ENCODE measurements at places on chromosomes 1 and 21.
A peak's percentile ranks its signal among the peaks of the same experiment; 100 is the strongest.

DNA sequence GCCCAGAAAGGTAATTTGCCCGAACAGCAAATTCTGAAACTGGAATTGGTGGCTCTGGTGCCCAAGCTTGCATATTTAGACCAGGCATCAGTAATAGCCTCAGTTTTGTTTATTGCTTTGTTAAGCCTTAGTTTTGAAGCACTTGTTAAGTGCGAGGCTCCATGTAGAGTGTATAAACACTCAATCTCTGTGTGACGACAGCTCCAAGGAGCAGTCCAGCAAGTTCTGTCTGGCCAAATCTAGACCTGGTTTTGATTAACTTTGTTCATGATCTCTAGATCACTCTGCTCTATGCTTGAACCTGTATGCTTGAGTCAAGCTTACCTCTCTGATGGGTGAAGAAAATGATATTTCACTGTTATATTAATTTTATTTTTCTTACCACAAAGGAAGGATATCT is 37.4 kb downstream of the DOP1B start:
- no peak for DNase-seq

DNA sequence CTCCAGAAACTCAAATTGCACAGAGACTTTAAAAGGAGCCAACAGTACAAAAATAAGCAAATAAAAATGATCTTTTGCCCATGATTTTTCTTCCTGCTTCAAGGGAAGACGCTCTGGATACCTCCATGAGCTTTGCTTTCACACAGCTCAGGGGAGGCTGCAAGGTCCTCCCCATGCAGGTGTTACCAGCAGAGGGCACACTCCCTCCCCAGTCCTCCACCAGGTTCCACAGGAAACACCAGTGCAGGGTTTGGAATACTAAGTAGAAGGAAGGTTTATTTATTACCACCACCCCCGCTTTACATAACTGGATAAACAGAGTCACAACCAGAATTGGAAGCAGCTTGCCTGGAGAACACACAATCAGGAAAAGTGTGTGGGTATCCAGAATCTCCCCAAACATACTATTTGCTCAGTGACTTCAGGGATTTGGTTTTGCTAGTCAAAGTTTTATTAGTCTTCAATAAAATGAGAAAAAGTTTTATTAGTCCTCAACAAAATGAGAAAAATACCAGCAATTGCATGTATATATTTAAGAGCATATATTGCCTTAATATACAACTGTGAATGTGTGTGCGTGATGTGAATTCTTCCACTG is 37.3 kb downstream of the HSD3B1 start:
- no peak for DNase-seq

GRCh38 chr21:29645666-29646553 is 293.9 kb downstream of the GRIK1 start:
- no peak for DNase-seq

- peak; percentile 30 for DNase-seq
These were observed 41.3 kb downstream of the PIK3C2B start for GRCh38 chr1:204453141-204453772.

DNA sequence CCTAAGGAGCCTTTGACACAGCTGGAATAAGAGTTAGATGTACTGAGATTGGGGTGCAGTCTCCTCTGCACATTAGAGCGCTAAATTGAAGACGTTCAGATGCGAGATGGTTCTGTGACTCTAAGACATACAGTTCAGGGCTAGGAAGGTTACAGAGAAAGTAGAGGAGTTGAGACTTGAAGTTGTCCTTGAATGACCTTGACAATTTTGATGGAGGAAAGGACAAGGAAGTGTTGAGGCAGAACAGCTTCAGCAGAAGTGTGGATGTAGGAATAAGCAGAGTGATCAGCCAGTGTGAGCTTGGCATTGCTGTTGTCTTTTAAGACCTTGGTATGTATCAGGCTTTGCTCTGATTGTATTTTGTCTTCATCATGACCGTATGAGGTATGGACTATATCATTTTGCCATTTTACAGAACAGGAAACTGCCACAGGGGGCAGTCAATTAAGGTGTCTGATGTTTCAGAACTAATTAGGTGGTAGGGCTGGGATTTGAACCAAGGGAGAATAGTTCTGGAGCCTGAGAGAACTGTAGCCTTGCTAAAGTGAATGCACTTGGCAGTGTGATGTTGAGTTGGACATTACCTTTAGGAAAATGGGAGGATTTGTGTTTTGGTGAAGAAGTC is 9.2 kb downstream of the TTF2 start:
- no peak for DNase-seq

- no peak for DNase-seq
These were observed 119.0 kb downstream of the HIVEP3 start for GRCh38 chr1:41799723-41800122.

DNA sequence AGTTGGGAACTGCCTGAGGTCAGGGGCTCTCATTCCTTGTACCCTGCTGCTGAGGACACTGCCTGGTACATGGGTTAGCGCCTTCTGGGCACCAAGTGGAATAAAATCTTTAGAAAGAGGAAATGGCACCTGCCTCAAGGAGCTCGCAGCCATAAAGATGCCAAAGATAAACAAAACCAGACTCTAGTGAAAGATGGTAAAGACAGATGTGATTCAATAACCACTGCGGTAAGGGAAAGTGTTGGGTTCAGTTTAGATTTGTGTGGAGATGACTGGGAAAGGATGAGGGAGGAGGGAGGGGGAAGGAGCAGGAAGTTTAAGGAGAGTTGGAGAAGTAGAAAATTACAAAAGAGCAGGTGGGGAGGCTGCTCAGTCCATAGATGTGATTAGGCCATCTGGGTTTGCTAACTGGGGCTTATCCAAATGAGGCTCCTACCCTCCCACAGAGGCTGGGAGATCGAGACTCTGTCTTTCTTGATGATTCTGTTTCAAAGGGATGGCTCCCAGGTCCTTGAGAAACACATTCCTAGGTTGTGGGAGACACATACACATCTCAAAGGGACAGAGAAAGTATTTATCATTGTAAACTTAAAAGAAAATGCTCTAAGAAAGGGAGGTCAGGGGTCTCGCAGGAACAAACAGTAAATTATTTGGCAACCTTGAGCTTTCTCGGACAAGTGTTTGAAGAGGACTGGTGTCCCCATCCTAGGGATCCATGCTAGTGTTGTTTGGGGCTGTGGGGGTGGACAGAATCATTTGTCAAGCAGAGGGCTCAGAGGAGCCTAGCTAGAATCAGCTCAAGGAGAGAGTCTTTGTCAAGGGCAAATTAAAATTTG is 65.7 kb upstream of the MORC3 start:
- no peak for DNase-seq

GRCh38 chr1:1272341-1273208 is 1.1 kb downstream of the UBE2J2 start:
- no peak for DNase-seq

GRCh38 chr1:23187637-23188036 is 19.0 kb upstream of the LUZP1 start:
- no peak for DNase-seq

GRCh38 chr1:7400566-7400965 is 370.5 kb upstream of the VAMP3 start:
- DNase-seq, result no peak

GRCh38 chr1:10515301-10515975 is 40.7 kb downstream of the PEX14 start:
- DNase-seq, result no peak

- DNase-seq, result no peak
These were observed 49.5 kb upstream of the DNAJC6 start for GRCh38 chr1:65259816-65260215.

DNA sequence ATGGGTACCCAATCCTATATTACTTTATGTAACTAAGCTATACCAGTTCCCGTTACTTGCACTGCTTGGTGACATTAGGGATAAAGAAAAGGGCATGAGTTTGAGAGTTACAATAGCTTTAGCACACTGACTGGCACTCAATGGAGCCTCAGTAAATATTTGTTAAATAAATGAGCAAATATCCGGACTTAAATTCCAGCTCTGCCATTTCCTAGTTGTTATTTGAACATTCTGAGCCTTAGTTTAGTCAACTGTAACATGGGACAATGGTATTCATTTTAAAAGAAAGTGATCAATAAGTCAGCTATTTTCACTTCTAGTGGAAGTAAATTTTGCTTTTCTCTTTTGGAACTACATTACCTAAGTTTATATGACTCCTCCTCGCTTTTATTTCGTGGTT is 198.7 kb downstream of the ZC3H11B start:
- no peak for DNase-seq

DNA sequence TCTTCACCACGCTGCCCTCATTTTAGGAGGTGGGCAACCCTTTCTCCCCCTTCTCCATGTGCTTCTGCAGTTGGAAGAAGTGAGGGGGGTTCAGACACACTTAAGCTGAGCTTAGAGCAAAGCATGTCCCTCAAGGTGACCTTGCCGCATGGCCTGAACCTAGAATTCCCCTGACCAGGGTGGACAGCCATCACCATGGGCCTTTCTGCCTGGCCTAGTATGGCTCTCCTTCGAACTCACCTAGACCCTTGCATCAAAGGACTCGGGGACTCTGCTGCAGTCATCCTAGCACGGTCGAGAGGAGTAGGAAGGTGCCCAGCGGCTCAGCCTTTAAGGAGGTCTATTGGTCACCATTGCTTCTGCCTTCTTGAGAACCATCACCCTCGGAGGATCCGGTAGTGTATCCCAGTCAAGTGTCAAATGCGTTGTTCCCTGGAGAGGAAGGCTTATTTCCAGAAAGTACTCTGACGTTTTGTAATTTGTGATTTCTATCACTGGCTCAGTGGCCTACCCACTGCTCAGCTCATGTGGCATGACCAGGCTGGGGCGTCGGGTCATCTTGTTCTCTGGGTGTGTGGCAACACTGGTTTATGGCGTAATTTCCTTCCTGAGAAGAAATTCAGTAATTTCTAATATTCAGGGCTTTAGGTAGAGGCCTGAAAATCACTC is at the start of gene KCNE1:
Gene KCNE1 (minus strand): TSS at position 424 of the 669 bp plus-strand sequence. CDS start 62,576 bp downstream, outside the sequence.
- DNase-seq, result no peak

DNA sequence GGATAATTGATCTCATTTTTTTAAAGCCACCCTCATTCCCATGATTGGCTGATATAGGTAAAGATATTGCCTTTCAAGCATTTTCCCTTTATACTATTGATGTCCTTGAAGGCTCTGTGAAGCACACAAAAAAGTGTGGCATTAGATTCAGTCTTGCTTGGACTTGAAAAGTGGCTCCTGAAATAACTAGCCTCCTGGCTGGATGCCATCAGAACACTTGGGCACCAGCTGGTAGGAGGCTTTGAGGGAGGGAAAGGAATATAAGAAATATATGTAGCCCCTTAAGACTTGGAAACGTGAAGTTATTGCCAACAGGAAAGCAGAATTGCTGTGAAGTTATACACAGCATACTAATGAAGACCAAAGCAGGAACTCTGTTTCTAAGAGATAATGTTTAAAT is 14.1 kb downstream of the MTR start:
- no peak for DNase-seq

- DNase-seq, result no peak
These were observed 3.8 kb upstream of the HES3 start for GRCh38 chr1:6239950-6240768.

- DNase-seq, result no peak
These were observed 10.9 kb upstream of the CENPS start for GRCh38 chr1:10419351-10419750.

- DNase-seq, result peak; percentile 56
These were observed 3.6 kb upstream of the ZBTB7B start for GRCh38 chr1:154998818-154999570.

DNA sequence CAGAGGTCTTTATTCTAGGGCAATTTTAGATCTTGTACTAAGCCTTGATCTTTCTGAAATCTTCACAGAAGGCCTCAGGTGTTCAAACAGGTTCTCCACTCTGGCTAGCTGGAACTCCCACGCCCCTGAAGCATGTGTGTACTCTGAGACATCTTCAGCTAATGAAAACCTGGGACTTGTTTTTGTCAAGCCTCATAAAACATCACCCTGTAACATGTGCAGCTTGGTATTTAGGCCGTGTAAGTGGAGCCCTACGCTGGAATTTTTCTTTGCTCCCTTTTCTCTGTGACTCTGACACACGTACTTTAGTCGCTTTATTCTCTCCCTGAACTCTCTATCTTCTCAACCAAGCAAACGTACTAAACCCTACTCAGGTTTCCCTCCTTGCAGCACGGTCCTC is 701.9 kb upstream of the ZP4 start:
- DNase-seq, result no peak

DNA sequence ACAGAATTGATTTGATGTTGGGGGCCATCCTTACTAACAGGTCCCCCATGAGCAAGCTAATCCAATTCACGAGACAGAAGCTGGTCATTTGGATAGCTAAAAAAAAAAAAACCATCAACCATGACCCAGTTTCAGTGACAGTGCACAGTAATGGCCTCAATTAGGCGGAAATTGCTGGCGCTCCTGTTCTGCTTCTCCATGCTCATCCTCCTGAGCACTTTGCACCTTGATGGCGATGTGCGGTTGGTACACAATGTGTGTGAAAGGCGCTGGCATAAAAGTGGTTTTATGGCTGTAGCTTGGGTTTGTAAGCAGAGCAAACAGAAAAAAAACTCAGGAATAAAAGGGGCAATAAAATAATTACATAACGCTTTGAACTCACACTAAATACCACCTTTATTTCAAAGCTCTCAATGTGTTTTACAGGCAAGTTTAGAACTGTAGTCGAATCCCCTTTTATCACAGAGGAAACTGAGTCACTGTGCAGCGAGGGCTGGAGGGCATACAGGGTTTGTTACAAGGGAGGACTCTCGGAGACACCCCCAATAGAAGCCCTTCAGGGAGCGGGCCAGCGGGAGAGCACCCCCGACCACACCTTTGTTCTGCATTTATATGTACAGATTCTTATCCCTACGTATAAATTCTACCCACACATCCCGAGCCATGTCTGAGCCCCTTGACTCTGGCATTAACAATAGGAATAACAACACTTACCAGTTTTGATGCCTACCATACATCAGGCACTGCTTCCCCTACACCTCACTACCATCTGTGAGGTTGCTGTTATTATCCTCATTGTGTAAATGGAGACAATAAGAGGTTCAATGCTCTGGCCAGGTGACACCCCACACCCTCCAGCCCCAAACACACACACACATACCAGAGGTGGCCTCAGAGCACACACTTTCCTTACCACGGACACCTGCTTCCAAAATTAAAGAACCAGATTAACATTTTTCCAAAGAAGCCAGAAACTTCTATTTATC is 213.5 kb upstream of the IRF2BP2 start:
- DNase-seq, result no peak

GRCh38 chr21:37363936-37364335 is 2.6 kb upstream of the DYRK1A start:
- no peak for DNase-seq

DNA sequence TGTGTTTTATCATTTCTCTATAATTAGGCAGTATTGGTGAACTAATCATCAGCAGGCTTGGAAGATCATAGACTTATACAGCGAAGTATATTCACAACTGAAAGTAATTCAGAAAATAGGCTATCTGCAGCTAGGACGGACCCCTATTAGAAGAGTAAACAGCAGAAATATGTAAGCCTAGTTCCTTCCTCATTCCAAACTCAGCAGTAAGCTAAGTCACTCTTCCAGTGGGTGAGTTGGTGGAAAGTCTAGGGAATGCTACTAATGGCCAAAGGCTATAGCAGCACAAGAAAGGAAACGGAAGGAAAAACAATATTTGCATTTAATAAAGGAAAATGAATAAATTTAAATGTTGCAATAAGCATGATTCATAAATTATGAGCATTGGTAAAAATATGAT is 918.1 kb upstream of the TMPRSS15 start:
- no peak for DNase-seq

GRCh38 chr1:76865696-76866286 is 1.5 kb upstream of the ST6GALNAC5 start:
- no peak for DNase-seq

GRCh38 chr1:37633938-37634243 is 801 bp downstream of the RSPO1 start:
- DNase-seq, result no peak

GRCh38 chr1:87683196-87683956 is 354.7 kb downstream of the LMO4 start:
- DNase-seq, result no peak

- no peak for DNase-seq
These were observed 9.8 kb upstream of the CAPZB start for GRCh38 chr1:19495000-19495656.
